ENCODE measurements at places on chromosomes 13 and 19. TPM values are rescaled to one million over a fixed set of nuclear protein-coding genes. Genes with fewer than 3 reads are reported as not detected.

- DNase-seq, result no peak
These were observed 2.8 kb downstream of the PCDH9 start for GRCh38 chr13:67227131-67227983.

- DNase-seq, result no peak
These were observed 1861.3 kb downstream of the PCDH9 start for GRCh38 chr13:65368832-65369231.

- DNase-seq, result no peak
These were observed 201.2 kb downstream of the LHFPL6 start for GRCh38 chr13:39401756-39402155.

GRCh38 chr13:113734099-113734825 is 24.8 kb upstream of the TMEM255B start:
- no peak for DNase-seq

DNA sequence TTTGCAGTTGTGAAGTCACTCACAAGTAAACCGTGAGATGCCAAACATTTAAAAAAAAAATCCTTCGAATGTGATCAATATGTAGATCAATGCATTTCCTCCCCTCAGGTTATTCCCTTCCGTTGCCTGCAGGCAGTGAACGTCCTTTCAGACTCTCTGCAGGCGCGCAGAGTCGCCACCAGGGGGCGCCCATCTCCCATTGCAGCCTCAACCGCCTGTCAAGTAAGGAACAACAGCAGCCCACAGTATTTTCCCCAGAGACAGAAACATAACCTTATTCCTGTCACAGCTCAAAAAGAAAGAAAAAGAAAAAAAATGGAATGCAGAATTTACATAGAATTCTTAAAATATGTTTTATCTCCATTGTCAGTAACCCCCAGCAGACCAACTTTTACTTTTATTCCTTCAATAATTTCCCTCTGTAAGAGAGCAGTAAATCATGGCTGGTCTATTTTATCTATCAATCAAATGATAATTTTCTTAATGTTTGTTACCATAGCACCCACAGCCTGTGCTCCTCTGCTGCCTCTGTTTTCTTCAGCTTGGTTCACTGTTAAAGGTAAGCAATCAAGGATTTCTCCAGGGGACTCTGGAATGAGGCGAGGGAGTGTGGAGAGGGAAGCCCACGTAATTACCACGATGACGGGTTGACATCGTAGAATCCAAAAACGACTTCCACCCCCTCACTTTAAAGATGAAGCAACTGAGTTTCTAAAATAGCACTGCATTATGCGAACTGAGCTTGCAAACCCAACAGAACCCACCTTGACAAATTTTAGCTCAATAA is 637.6 kb upstream of the ARGLU1 start:
- no peak for DNase-seq

DNA sequence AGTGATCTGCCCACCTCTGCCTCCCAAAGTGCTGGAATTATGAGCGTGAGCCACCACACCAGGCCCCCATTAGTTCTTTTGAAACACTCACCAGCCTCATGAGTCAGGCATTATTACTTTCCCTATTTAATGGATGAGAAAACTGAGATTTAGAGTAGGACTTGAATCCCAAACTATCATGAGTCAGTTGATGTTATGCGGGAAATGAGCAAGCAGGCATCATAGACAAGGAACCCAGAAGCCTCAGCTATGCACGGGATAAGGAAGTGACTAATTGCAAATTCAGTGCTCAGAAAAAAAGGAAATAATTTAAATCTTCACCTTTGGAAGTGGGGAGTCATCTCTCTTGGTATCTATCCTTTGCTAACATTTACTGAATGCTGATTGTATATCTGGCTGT is 217.5 kb downstream of the ABCC4 start:
- no peak for DNase-seq

GRCh38 chr19:57887195-57887941 is 1.5 kb downstream of the ZNF814 start:
- DNase-seq, result no peak

DNA sequence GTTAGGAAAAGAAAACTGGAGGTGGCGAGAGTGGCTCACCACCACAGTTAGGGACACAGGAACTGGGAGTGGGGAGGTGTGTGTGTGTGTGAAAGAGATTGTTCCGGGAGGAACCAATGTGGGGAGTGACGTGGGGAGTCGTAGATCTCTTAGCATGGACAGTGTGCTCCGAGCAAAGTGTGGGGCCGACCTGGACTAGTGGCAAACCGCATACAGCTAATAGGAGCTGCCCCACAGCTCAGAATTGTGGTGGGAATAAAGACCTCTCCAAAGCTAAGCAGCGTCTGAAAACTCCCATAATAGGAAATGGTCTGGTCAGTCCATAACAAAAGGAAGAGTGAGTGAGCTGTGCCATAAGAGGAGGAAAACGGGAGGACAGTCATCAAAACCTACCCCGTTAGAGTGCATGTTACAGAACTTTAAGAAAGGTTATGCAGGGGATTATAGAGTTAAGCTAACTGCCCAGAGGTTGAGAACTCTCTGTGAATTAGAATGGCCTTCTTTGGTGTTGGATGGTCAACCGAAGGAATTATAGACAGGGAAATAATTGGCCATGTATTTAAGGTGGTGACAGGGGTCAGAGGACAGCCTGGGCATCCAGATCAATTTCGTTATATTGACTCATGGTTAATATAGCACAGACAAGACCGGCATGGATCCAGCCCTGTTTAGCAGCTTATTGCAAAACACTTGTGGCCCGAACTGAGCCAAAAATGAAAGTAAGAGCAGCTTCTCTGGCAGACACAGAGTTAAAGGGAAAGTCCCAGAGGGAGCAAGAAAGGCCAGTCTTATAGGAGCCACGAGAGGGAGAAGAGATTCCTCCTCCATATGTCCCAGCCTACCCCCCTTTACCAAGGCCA is 8.9 kb upstream of the SLC15A1 start:
- no peak for DNase-seq

DNA sequence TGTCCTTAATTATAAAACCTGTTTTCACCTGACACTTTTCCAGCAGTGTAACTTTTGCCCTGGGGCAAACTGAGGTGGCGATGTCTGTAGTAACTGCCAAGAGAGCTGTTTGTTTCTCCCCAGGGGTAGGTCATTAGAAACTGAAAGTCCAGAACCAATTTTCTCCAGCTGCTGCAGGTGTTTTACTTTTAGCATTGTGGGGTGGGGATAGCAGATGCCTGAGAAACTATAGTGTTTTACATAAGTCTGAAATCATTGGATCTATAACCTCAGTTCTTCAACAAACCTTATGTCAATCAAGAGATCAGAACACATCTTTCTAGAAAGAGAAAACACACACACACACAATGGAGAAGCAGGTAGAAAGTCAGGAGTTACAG is 92.7 kb downstream of the LHFPL6 start:
- DNase-seq, result no peak

ZNF627 gene
- 5.6 TPM for total RNA-seq

GRCh38 chr13:51156648-51157047 is 45.6 kb upstream of the C13orf42 start:
- DNase-seq, result no peak

- DNase-seq, result no peak
These were observed 42.5 kb downstream of the NFIX start for GRCh38 chr19:13037731-13038130.

EFNB2 gene
- 45.2 TPM for total RNA-seq

DNA sequence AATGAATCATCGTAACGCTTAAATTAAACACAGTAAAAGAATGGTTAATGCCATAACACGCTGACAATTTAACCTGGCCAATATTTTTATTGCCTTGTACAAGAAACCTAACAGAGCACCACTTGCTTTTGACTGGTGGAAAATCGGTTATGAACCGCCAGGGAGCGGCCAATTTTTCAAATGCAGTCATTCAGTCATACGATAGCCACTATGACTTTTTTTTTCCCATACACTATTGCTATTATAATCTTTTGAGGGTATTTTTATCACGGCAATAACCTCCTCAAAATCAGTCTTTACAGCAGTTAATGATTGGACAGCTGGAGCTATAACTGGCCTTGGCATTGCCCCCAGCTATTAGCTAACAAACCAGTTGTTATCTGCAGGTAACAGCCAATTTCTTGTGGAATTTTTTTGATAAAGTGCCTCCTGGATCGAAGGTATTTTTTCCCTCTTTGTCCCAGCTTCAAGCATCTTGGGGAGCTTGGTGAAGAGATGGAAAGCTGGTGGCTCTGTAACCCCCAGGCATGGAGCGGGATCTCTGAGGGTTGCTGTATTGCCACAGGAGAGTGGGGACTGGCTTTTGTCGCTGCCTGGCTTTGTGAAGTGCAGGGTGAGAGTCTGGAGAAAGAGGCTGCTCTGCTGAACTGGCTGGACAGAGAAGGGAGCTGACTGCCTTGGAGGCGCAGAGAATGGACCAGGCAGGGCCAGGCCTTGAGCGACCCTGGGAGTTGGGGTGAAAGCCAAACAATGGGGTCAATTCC is 198.4 kb upstream of the ZNF536 start:
- DNase-seq, result no peak

Measured in thoracic aorta (tissue), 2 donors.